Activated CD4-positive, alpha-beta T cell treated with anti-CD3 and anti-CD28 coated beads, Interleukin-10, Interleukin-2, amounts not matched to agents 100 ng/mL and 50 ng/mL, durations not matched to agents 16 hours and 8 hours (primary cell): ENCODE measurements at places on chromosomes 2 and 18.
A peak's percentile ranks its signal among the peaks of the same experiment; 100 is the strongest.

GRCh38 chr2:9879455-9880194, 36.4 kb downstream of the TAF1B start:
- DNase-seq: no peak

- DNase-seq: no peak
Measured at GRCh38 chr2:134692499-134692898, 26.3 kb downstream of the TMEM163 start.

DNA sequence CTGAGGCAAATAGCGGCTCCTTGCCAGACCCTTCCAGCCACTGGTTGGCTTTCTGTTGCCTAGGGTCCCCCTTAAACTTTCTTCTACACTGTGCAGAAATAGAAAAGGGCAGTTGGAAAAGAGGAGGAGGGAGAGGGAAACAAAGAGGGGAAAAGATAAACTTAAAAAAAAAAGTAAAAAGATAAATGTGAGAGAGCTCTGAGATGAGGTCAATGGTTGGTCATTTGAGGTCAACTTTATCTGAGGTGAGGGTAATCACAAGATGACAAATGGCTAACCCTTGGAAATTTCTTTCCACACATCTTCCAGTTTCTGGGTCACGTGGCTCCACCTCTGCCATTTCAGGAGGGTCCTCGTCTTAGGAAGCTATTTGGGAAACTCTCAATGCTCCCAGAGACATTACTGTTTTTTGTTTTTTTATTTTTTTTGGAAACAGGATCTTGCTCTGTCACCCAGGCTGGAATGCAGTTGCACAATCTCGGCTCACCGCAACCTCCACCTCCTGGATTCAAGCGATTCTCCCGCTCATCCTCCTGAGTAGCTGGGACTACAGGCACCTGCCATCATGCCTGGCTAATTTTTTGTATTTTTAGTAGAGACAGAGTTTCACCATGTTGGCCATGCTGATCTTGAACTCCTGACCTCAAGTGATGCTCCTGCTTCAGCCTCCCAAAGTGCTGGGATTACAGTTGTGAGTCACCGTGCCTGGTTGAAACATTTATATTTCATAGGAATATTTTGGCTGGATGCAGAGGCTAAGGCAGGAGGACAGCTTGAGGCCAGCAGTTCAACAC, 199.9 kb downstream of the TGIF1 start:
- DNase-seq: no peak

GRCh38 chr2:168137510-168138180, 109.8 kb downstream of the STK39 start:
- no peak for DNase-seq

- peak; percentile 39 for DNase-seq
Measured at GRCh38 chr2:27710640-27711430, 47.1 kb downstream of the SLC4A1AP start.

GRCh38 chr2:157055660-157056199, 201.8 kb upstream of the GALNT5 start:
- no peak for DNase-seq

DNA sequence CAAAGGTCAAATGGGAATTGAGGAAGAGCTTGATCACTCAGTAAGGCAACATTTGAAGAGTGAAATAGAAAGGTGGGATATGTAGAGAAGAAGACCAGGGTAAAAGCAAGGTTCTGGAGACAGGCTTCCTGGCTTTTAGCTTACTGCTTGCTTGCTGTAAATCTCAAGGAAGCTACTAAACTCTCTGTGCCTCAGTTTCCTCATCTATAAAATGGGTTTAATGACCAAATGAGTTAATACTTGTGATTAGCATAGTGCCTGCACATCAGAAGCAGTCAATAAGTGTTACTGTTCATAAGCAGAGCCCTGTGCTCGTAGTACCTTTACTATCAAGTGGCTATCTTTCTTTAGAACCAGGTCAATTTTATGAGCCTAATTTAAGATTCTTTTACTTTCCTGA, 222.2 kb upstream of the ITGA4 start:
- no peak for DNase-seq
